ENCODE measurements at places on chromosomes 16 and 17. TPM values are rescaled to one million over a fixed set of nuclear protein-coding genes. Genes with fewer than 3 reads are reported as not detected.

The ABCC12 gene
- polyA plus RNA-seq = not detected

DNA sequence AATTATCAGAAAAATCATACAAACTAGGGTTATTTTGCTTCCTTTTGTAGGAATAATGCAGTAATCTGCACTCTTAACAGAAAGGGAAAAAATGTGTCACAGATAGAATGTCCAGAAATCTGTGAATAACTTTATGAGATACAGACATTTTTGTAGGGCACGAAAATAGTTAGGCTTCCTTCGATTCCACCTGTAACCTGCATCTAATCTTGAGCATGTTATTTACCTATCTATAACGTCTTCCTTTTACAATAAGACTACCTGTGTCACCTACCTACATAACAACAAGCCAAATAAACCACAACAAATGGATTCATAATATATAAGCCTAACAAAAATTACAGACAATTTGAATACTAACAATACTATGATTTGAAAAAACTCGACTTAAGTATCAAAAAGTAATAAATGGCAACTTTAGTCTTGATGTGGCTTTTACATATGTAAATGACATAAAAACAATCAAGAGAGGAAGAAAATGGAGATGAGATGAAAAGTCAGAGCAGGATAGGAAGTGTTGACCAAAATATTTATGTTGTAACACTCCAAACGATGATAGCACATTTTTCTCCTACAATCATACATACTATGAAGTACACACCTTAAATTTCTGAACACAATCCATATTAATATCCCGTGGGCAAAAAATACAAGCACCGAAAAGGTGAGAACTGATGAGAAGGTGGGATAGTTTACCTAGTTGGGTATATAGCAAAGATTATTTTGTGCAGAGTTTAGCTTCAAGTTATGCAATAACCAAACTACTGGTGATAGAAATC lies 2.5 kb downstream of the STAT5B start:
- no peak for DNase-seq

DNA sequence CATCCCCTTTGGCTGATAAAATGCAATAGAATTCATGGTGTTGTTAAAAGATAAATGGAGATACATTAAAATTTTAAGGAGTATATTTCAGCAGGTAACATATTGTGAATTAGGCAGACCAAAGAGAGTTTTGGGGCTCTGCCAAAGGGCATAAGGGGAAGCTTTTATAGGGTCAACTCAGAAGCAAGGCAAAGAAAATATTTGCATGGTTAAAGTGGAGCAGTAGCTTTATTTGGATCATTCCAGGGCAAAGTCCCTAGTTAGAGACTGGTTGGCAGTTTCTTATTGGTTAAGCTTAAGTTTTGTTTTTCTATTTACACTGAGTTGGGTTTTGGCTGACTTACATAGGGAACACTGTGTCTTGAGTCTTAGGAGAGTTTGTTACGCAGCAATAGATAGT lies 75.1 kb upstream of the CA10 start:
- no peak for DNase-seq

The JUP gene
- polyA plus RNA-seq = 47.7 TPM

- no peak for DNase-seq
Measured at GRCh38 chr16:87100306-87101058, 216.7 kb downstream of the C16orf95 start.

DNA sequence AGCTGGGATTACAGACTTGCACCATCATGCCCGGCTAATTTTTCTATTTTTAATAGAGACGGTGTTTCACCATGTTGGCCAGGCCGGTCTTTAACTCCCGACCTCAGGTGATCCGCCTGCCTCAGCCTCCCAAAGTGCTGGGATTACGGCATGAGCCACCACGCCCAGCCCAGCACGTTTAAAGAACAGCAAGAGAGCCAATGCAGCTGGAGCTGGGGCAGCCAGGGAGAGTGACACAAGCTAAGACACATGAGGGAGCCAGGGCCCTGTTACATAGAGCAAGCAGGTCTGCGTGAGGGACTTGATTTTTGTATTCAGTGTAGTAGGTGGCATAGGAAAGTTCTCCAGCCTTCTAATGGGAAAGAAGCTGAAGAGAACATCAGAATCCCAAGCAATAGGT lies 21.7 kb upstream of the GOSR2 start:
- no peak for DNase-seq

GRCh38 chr17:12580640-12581039 lies 85.0 kb upstream of the MYOCD start:
- DNase-seq = no peak

GRCh38 chr17:38562215-38562569 lies 43.6 kb downstream of the SRCIN1 start:
- no peak for DNase-seq

The VWA3A gene
- polyA plus RNA-seq = not detected

The NUPR1 gene
- polyA plus RNA-seq = 305 TPM

The SCARF1 gene
- 1.3 TPM for polyA plus RNA-seq

DNA sequence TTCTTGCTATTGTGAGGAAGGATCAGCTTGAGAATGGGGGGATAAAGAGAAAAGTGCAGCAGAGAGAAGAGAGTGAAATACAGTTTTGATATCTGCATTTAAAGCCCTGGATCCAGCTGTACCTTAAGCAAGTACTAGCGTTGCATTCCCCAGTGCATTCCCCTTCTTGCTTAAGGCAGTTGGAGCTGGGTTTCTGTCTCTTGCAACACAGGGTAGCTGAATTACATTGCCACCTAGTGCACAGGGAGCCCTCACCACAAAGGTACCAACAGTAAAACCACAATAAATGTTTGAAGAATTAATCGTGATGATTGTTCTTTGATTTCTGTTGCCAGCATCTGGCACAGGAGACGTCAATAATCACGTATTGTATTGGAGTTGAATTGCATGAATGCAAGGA lies 588.7 kb downstream of the RBFOX1 start:
- no peak for DNase-seq

The TBC1D3K gene
- not detected for polyA plus RNA-seq

DNA sequence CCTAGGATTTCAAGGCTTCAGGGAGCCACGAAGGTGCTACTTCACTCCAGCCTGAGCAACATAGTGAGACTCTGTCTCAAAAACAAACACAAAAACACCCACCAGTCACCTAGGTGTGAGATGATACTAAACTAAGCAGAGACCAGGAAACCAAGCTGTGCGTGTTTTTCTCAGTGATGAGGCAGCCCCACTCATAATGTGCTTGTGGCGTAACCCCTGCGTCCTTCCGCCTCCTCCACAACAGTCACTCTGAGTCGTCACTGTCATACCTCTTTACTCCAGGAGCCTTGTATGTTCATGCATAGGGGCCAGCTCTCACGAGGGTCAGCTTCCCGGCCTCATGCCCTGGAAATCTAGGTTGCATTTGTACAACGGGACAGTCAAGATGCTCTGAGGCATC lies 31.1 kb upstream of the SLC47A1 start:
- no peak for DNase-seq

The C17orf50 gene
- not detected for polyA plus RNA-seq

The HOXB2 gene
- 1.3 TPM for polyA plus RNA-seq

GRCh38 chr17:79019632-79020584 lies 4.1 kb upstream of the C1QTNF1 start:
- no peak for DNase-seq

GRCh38 chr16:51637770-51638094 lies 486.7 kb upstream of the SALL1 start:
- no peak for DNase-seq

The MNT gene
- 2.5 TPM for polyA plus RNA-seq

GRCh38 chr17:1577182-1577581 lies 14.6 kb upstream of the PITPNA start:
- peak; percentile 58 for DNase-seq

- no peak for DNase-seq
Measured at GRCh38 chr16:5321930-5322329, 224.3 kb upstream of the EEF2KMT start.

DNA sequence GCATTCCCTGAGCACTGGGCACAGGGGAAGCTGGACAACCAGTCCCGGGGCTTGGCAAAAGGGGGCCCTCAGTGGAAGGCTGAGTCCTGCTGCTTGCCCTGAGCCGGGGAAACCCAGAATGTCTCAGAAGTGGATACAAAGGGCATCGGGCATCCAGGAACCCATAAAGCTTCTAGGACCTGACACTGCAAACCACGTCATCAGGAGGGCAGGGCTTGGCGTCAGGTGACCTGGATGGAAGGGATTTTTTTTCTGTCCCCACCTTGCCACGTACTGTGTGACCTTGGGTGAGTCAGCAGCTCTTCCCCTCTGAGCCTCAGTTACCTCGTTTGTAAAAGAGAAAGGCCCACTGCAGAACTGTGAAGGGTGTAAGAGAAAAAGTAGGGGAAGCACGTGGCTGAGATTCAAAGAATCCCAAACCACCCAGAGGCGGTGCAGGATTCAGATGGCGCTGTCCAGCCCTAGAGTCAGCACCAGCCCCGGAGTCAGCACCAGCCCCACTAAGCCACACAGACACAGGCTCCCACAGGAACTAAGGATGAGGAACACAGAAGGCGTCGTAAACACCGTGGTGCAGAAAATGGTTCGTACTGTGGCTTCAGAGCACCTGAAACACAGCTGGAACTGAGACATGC lies 53.7 kb downstream of the C16orf95 start:
- no peak for DNase-seq

The SMIM36 gene
- polyA plus RNA-seq = not detected

- peak; percentile 44 for DNase-seq
Measured at GRCh38 chr16:19696328-19696727, 21.7 kb downstream of the KNOP1 start.

DNA sequence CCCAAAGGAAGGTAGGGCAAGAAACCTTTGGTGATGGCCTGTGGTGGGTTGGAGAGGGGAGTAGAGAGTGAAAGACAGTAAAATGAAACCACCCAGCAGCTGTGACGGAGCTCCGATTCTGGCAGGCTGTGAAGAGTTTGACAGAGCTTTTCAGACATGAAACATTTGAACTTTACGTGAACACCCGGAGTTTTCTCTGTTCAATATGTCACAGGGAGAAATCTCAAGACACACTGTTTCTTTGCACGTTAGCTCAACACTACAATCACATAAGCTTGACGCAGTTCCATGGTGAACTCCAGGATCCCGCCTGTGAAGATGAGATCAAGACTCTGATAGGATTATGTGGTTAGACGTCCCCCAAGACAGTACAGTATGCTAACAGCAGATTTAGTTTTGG lies 79.6 kb upstream of the CDH11 start:
- DNase-seq = no peak

- no peak for DNase-seq
Measured at GRCh38 chr16:46717692-46718091, 28.2 kb downstream of the ORC6 start.

DNA sequence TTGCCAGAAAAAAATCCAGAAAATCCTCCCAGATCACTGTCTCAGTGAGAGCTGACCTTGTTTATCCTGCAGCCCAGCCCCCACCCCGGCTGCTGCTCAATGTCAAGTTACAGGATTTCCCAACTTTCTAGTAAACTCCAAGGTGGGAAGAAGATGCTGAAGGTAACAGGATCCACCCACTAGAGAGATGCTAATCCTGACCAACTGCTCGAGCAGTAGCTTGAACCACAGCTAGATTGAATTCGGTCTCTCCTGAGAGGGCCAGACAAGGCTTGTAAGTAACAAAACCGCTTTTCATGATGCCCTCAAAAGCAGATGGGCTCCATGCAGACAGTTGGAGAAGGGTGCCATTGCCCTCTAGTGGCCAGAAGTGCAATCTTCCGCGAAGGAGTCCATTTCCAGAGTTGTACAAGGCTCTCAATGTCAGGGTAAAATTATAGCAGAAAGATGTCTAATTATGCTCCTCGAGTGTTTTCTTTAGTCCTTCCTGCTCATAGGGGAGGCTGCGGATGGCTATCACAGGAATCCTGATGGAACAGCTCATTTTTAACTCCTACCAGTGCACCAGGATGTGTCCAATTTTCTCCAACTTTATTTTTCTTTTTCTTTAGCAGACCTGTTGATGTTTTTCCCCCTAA lies 3.9 kb downstream of the CDH11 start:
- DNase-seq = peak; percentile 43

- DNase-seq = no peak
Measured at GRCh38 chr17:29000973-29001372, 4.9 kb downstream of the SEZ6 start.

The RNF227 gene
- polyA plus RNA-seq = 0.17 TPM

DNA sequence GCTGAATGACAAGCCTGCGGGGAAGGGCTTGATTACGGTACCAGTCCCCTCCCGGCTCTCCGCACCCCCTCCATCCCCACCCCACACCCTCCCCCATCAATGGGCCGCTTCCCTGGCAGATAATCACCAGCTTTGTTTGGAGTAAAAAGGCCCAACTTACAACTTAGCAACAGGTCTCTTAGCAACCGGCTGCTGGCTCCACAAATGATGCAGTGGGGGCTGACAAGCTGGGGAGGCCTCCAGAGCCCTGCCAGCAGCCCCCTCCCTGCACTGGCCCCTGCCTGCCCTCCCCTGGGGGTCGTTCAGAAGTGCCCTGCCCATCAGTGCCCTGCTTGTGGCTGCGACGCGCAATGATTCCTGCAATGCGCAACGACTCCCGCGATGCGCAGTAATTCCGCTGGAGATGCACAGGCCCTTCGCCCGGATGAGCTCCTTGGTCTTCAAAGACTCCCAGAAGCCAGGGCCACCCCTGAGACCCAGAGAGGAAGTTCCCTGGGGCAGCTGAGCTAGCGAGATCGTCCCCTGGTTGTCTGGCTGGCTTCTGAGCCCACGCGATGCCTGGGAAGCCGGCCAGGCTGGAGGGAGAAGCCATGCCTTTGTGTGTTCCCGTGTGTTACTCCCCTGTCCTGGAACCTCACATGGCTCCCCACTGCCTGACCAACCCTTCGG lies 23.3 kb downstream of the CPNE2 start:
- DNase-seq = peak; percentile 42

DNA sequence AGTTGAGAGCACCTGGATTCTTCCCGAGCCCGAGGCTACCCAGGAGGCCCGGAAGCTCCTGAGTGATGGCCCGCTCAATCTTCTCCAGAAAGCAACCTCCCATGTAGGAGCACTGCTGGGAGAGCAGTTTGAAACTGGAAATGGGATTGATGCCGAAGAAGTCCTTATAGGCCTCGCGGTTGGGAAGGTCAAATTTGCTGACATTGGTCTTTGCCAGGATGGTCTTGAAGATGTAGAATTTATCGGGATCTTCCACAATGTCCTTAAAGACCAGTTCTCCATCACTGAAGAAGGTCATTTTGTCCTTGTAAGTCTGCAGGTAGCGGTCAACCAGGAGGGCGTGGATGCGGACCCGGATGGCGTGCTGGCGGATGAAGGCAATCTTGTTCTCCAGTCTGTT lies 49.7 kb downstream of the SRL start:
- DNase-seq = no peak

- no peak for DNase-seq
Measured at GRCh38 chr16:57530104-57530521, 6.3 kb downstream of the CCDC102A start.

GRCh38 chr16:48911700-48912099 lies 301.7 kb upstream of the N4BP1 start:
- no peak for DNase-seq

GRCh38 chr17:79949656-79950209 lies 85.9 kb downstream of the TBC1D16 start:
- DNase-seq = no peak

The TEX19 gene
- not detected for polyA plus RNA-seq
